ENCODE measurements at places on chromosomes 7 and 10.

GRCh38 chr10:64080071-64080470 lies 558.9 kb downstream of the REEP3 start:
- DNase-seq = no peak

- DNase-seq = peak; percentile 74
Measured at GRCh38 chr10:22320591-22321155, at the start of gene BMI1. BMI1 (plus strand) TSS chr10:22321099; CDS start chr10:22326450, 5,351 bp downstream.

DNA sequence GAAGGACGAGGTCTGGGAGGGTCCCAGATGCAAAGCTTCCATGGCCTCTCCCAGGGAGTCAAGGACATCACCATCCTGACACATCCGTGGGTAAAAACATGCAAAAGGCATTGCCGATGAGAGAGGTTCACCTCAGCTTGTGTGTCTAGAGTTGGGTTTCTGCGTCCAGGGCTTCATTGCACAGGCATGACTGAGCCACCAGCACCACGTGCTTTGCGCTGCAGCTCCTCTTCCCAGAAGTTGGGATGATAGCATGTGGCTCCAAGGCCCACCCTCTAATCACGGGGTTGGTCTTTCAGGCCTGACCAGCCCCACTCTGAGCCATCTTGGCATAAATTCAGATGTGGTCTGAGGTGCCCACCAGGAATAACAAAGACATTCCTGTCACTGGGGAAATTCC lies 7.1 kb upstream of the RASGEF1A start:
- no peak for DNase-seq

- DNase-seq = no peak
Measured at GRCh38 chr10:24086296-24087086, 122.4 kb upstream of the KIAA1217 start.

GRCh38 chr10:24685958-24686540 lies 37.6 kb downstream of the ARHGAP21 start:
- no peak for DNase-seq

- DNase-seq = peak; percentile 80
Measured at GRCh38 chr7:2760098-2760889, 72.3 kb downstream of the AMZ1 start.

DNA sequence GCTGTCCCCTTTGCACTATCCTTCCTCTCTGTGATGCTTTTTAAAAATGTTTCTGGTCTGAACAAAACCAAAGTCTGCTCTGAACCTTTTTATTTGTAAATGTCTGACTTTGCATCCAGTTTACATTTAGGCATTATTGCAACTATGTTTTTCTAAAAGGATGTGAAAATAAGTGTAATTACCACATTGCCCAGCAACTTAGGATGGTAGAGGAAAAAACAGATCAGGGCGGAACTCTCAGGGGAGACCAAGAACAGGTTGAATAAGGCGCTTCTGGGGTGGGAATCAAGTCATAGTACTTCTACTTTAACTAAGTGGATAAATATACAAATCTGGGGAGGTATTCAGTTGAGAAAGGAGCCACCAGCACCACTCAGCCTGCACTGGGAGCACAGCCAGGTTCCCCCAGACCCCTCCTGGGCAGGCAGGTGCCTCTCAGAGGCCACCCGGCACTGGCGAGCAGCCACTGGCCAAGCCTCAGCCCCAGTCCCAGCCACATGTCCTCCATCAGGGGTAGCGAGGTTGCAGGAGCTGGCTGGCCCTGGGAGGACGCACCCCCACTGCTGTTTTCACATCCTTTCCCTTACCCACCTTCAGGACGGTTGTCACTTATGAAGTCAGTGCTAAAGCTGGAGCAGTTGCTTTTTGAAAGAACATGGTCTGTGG lies 11.4 kb upstream of the CSGALNACT2 start:
- no peak for DNase-seq

DNA sequence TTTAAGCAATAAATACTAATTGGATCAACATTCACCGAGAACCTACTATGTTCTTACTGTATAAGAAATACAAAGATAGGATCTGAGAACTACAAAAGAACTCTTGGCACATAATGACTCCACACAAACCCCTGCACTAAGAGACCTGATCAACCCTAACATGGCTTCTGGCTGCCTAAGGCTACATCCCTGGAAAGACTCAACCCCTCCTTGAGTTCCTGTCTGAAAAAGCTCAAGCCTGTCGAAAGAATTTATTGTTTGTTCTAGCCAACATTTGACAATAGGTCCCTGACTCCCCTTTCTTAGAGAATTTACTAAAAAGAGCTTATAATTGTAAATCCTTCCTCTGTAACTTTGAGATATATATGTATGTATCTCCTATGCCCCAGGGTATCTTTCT lies 125.3 kb upstream of the SGCE start:
- DNase-seq = no peak

DNA sequence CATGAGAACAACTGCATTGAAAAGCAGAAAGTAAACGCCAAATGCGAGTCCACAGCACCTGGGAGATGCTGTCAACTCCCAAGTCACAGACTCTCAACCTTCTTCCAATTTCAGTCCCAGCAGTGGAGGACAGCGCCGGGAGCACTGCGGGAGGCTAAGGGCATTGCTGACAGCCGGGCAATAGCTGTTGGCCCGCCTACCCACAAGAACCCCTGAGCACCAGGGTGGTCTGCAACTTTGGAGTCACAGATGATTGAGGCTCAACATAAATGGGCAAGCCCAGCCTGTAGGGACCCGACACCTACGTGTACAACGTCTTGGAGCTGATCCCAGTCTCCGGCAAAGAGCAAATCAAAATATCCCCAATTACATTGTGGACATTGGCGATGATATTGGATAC lies 262.9 kb downstream of the TCERG1L start:
- no peak for DNase-seq

DNA sequence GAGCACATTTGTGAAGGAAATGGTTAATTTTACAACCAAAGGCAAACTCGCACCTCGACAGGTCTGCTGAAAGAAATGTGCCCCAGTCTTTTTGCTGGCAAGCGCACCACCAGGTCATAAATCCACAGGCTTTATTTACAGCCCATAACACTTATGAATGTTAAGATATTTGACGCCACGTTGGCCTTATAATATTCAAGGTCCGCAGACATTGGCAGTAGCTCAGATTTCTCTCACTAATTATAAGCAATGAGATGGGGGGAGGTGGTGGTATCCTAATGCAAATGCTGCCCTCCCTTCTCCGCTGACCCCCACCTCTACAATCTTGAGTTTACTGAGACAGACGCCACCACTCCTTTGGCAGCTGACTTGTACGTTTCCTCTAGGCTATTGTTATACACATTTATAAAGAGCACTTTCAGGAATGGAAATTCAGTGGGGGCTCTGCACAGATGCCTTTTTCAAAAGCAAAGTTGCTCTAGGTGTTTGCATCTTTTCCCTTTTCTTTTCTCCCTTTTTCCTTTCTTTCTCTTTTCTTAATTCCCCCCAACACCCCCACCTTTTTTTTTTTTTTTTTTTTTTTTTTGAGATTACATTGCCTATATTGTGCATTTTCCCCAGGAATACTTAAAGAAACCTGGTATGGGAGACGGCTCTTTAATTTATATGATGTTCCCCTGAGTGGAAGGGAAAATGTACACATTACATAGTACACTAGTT lies 6.7 kb downstream of the TCF7L2 start:
- no peak for DNase-seq

DNA sequence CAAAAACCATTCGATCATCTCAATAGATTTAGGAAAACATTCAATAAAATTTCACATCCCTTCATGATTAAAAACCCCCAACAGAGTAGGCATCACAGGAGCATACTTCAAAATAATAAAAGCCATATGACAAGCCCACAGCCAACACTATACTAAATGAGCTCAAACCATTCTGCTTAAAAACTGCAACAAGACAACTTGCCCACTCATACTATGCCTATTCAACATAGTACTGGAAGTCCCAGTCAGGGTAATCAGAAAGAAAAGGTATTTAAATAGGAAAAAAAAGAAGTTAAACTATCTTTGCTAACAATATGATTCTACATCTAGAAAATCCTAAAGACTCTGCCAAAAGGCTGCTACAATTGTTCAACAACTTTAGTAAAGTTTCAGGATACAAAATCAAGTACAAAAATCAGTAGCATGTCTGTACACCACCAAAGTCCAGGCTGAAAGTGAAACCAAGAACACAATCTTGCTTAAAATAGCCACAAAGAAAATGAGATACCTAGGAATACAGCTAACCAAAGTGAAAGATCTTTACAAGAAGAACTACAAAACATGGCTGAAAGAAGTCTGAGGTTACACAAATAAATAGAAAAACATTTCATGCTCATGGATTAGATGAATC lies 882.6 kb downstream of the GRM8 start:
- DNase-seq = no peak

- no peak for DNase-seq
Measured at GRCh38 chr7:45215601-45216062, 58.0 kb downstream of the RAMP3 start.

- DNase-seq = no peak
Measured at GRCh38 chr10:45424668-45425404, 50.8 kb downstream of the ALOX5 start.

DNA sequence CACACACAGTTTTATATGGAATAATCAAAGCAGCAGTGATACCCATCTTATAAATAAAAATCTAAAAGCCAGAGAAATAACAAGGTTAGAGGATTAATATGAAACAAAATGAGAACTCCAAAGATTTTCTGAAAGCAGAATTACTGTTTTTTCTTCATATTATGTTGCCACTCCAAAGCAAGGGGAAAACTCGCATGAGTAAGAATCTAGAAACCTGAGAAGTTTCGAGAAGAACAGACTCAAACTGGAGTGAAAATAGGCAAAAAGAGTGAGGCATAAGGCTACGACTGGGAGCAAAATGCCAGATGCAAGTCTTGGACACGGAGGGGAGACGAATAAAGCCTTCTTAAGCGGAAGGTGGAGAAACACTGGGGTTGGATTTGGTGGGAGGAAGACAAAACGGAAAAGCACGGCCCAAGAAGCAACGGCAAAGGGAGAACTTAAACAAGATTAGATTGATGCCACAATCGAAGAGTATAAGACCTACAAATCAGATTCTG lies 923 bp downstream of the TNPO3 start:
- DNase-seq = peak; percentile 52

DNA sequence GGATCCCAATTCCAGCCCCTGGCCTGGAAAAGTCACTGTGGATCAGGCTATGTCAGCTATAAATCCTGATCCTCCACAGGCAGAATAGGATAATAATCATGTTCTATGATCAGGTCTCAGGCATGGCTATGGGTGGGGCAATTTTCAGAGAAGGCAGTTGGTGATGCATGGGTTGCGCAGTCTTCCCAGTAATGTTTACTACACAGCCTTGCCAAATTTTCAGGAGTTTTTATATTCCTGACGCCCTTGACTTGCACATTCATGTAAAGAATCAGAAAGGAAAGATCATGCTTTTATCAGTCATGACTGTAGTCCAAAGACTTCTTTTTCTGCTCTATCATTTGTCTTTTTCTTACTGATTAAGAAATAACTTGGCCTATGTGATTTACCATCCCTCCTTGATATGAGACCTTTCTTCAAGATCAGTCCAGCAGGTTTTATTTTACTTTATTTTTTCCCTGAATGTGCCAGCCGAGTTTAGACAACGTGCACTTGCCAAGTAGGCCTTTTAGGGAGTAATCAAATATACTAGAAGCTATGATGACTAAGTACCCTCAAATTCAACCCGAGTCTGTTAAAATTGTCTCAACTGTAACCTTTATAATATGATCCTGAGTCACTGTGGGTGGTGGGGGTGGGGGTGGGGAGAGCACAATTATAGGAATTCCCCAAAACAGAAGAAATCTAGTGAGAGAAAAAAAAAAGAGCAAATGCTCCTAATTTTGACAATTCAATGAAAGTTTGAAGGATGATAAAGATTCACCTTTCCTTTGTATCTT lies 31.9 kb downstream of the ARL4A start:
- DNase-seq = no peak

DNA sequence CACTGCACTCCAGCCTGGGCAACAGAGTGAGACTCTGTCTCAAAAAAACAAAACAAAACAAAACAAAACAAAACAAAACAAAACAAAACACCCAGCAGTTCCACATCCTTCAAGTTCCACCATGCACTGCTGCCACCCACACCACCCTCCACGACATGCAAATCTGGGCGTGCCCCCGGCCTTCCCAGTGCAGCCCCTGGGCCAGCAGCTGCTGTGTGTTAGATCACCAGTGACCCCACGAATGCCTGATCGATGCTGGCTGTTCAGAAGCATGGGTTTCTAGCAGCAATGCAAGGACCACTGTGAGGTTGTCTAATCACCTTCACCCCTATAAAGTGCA lies 36.3 kb downstream of the ELFN1 start:
- no peak for DNase-seq

- DNase-seq = no peak
Measured at GRCh38 chr10:94343151-94343550, 19.6 kb downstream of the NOC3L start.

- DNase-seq = no peak
Measured at GRCh38 chr10:7891634-7892033, 73.3 kb downstream of the TAF3 start.

- no peak for DNase-seq
Measured at GRCh38 chr7:22604246-22604645, 104.3 kb upstream of the STEAP1B start.

- DNase-seq = peak; percentile 9
Measured at GRCh38 chr7:82194016-82194643, 249.4 kb downstream of the CACNA2D1 start.

- no peak for DNase-seq
Measured at GRCh38 chr7:74598558-74598957, 59.0 kb upstream of the GTF2I start.

DNA sequence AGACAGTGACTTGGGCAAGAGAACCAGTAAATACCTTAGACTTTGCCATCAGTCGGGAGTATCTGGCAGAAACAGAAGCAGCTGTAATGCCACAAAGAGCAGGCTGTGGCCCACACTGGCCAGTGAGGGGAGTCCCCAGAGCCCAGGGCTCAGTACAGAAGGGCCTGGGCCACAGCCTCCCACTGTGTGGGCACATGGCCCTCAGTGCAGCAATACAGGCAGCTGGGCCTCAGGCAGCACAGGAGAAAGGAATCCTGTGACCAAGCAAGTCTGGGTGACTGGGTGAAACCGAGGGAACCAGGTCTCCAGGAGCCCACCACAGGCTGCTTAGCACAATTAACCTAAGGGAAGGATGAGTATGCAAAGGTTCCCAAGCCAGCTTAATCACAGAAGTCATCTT lies 14.0 kb downstream of the WDR91 start:
- no peak for DNase-seq

DNA sequence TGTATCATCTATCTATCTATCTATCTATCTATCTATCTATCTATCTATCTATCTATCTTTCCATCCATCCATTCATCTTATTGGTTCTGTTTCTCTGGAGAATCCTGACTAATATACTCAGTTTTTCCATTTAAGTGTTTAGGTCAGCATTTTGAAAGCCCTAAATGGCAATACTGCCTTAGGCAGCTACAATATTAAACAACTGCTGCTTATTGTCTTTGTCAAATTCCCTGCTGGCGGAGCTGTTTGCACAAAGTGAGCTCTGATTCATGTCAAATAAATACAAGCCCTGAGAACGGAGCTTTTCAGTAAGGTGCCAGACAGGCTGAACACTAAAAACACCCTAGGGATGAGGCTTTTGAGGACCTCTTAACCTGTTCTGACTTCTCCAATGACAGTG lies 7.1 kb upstream of the KLHL7 start:
- DNase-seq = no peak

GRCh38 chr10:97149079-97149531 lies 36.7 kb downstream of the SLIT1 start:
- DNase-seq = no peak

- no peak for DNase-seq
Measured at GRCh38 chr7:134546955-134547354, 2.0 kb upstream of the AKR1B15 start.
